Upper lobe of right lung (tissue), 1 donor: ENCODE measurements at places on chromosomes 4 and X. TPM values are rescaled to one million over a fixed set of nuclear protein-coding genes. Genes with fewer than 3 reads are reported as not detected.

DNA sequence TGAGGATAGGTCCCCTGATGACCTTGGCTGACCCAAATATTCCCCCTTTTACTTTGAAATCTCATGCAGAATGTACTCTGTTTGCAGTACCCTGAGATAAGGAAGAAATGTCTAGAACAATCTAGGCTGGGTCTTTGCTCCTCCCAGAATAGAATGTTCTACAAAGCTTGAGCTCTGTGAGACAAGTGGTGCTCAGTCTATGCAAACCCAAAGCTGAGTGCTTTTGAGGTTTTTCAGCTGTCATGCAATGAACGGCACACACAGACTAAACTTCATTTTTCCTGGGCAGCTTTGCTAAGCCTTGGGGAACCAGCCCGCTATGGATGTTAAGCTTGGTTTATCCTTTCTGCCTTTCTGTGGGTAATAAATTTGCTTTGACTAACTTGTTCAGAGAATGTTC is 513.6 kb downstream of the FAT4 start:
- no peak for DNase-seq

DNA sequence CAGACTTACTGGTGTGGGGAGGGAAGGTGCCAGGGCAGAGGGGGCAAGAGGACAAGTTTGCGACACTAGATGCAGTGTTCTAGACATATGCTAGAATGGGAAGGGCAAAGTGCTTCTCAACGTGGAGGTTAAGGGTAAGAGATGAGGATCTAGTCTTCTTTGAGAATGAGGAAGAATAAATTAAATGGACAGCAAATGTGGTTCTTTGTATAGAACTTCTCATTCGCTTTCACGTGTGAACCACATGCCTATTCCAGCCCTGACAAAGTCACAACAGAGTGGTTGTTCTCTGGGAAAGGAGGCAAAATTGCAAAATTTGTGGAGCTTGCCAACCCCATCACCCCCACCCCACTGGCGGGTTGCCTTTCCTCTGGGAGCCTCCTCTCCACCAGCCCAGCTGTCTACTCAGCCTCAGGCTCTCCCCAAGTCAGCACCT is 1.5 kb upstream of the ANXA5 start:
- no peak for DNase-seq

DNA sequence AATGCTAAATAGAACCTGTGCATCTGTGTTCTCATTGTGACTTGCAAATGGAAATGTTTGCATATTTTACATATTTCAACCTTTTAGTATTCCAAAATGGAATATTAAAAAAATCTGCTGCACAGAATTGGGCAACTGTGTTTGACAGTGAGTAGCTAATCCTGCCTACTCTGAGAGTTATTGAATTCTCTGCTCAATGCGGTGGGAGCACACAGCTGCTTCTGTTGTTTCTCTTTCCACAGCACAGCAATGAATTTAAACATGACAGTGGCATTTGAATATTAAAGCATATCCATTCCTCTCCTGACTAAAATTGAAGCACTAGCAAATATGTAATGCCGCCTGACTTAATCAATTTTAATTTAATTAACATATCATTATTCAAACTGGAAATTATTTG is 366.6 kb downstream of the GASK1B start:
- no peak for DNase-seq

DNA sequence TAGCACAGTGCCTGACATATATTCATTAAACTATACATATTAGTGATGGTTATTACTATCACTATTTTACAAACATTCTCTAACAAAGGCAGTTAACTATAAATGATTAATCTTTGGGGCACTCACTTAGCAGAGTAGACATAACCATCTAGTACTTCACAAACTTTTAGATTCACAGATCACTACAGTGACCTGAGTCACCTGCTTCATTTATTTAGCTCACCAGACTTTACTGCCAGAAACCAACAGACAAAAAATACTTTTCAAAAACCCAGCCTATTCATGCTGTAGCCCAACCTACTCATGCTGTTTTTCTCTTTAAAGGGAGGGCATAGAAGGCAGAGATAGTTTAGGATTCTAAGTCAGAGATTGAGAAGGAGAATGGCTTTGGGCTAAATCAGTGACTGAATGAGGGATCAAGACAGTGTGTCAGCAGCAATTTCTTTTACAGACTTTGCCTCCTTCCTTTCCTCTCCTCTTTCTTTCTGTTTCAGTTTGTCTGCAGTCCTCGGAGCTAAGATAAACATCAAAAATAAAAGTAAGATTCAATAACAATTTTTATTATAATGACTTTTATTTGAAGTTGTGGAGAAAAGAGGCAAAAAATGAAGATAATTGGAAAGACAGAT is 34.7 kb upstream of the PDE5A start:
- DNase-seq, result no peak

DNA sequence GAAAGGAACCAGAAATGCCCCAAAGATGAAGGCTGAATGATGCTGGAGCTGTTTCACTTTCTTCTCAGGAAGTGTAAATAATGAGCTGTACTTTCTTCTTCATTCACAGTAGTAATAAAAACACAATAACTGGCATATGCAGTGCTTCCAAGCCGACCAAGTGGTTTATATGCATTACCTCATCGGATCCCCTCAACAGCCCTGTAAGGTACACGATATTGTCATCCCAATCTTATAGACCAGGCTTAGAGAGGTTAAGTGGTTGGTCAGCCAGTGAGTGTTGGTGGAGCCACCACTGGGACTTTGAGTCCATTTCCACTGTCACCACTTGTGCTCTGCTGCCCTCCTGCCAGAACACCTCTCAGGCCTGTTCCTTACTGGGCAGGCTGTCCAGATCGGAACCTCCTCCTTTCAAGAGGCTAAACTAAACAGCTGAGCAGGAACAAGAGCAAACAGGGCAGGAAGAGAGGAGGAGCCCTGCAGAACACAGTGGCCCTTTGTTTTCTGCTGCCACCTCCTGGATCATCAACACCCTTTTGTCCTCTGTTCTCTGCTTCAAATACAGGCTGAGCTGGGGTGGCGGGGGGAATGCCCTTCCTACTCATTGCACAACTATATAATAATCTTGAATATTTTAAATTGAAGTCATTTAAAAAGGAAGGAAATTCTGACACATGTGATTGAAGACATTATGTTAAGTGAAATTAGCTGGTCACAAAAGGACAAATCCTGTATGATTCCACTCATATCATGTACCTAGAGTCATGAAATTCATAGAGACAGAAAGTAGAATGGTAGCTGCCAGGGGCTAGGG is 112.5 kb upstream of the ATP6AP2 start:
- DNase-seq, result peak; percentile 66

GRCh38 chr4:76210452-76210851 is 3.2 kb downstream of the SCARB2 start:
- DNase-seq, result no peak

The LRP2BP gene
- total RNA-seq, result 0.72 TPM

DNA sequence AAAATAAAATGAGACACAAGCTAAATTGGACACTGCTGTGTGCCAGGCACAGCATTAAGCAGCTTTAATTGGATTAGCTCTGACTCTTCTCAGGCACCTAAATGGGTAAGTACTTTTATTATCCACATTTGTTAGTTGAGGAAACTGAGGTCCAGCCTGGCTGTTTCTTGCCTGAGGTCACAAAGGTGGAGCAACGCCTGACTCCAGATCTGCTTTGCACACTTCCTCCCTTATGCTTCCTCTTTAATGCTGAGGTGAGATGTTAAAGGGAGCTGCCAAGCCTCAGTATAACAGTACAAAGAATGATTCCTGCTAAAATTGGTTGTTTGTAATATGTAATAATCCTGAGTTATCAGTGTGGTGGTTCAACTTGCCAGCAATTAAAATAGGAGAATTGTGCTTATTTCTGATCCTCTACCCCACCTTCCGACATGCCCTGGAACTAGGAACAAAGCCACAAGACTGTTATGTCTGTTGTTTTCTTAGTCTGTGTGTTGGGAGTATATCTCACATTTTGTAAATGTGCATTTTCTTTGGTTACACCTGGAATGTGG is 74.4 kb downstream of the AFF1 start:
- DNase-seq, result no peak

DNA sequence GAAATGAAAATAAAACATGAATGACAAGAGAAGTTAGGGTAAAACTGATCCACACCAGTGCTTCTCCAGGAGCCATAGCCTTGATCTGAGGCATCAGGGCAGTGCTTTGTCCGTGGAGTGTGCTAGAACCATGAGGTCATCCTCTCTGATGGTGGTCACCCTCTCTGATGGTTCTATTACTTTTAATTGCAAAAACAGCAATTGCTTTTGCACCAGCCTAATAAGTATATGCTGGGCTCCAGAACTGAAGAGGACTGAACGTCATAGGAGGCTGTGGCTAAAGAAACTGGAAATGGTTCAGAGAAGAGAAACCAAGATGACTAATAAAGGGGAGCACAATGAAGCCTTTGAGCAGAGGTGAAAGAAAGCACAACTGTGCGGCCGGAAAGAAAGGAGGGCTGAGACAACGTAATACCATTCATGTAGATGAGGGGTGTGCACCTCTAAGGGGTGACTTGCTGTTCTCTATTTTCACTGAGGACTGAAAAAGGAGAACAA is 17.0 kb upstream of the TMEM154 start:
- DNase-seq, result no peak

DNA sequence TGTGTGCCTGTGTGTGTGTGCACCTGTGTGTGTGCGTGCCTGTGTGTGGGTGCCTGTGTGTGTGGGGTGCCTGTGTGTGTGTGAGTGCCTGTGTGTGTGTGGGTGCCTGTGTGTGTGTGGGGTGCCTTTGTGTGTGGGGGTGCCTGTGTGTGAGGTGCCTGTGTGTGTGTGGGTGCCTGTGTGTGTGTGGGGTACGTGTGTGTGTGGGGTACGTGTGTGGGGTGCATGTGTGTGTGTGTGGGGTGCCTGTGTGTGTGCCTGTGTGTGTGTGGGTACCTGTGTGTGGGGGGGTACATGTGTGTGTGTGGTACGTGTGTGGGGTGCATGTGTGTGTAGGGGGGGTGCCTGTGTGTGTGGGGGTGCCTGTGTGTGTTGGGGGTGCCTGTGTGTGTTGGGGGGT is 73.4 kb upstream of the HGFAC start:
- no peak for DNase-seq

DNA sequence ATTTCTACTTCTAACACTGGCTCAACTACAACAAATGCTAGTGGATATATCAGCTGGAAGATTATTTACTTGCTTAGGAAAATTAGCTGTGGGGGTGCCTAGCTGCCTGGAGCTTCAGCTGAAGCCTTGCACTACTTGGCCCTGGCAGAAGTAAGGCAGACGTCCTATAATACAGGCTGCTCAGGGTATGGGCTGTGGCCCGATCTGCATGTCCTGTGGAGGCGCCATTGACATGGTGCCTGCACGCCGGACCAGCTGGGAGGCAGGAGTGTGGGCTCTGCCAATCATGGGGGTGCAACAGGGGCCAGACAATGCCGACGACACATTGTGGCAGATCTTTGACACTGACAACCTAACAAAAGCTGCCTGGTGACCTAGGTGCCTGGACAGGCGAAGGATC is 31.6 kb upstream of the UCP1 start:
- DNase-seq, result no peak

- no peak for DNase-seq
These were observed 40.9 kb upstream of the TBC1D19 start for GRCh38 chr4:26542991-26543390.

The SOD3 gene
- 198 TPM for total RNA-seq

DNA sequence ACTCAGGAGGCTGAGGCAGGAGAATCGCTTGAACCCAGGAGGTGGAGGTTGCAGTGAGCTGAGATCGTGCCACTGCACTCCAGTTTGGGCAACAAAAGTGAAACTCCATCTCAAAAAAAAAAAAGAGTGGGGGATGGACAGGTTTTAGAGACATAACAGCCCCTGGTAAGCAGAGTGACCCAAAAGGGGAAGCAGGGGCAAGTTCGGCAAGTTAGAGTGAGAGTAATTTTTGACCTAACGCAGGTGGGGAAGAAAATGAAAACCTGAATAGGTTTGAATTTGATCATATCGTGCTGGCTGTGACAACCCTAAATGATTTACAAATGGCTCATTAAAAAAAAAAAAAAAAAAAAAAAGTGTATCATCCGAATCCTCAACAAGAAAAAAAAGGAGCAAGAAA is 25.7 kb upstream of the TMEM131L start:
- no peak for DNase-seq

The TECRL gene
- total RNA-seq, result not detected

GRCh38 chrX:20739038-20739745 is 472.5 kb upstream of the RPS6KA3 start:
- no peak for DNase-seq

DNA sequence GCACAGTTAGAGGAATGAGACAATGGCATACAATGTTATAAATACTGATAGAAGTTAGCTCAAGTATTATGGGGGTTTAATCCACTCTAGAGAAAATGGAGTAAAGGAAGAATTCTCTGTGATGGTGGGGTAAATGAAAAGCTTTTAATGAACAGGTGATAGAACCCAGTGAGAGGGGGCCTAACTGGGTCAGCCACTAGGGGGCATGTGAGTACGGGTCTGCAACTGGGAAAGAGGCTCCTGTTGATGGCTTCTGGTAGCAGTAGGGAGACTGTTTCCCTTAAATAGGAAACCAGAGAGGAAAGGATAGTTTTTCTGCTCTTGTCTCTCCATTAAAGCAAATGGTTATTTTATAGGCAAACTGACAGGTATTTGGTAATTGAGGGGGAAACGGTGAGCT is 132.8 kb upstream of the GPR101 start:
- no peak for DNase-seq

The CT47B1 gene
- not detected for total RNA-seq

DNA sequence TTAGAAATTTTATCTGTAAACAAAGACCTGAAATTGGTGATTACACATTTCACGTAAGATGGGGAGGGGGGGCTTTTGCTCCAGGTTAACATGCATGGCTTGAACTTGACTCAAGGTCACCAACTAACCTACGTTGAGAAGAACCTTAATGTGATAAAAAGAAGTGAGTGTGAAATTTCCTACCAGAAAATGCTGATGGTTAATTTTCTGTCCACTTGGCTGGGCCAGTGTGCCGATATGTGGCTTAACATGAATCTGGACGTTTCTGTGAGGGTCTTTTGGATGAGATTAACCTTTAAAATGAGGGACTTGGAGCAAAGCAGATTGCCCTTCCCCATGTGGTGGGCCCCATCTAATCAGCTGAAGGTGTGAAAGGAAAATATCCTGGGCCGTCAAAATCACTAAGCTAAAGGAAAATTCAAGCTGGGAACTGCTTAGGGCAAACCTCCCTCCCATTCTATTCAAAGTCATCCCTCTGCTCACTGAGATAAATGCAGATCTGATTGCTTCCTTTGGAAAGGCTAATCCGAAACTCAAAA is 107.3 kb upstream of the ENPP6 start:
- DNase-seq, result no peak

DNA sequence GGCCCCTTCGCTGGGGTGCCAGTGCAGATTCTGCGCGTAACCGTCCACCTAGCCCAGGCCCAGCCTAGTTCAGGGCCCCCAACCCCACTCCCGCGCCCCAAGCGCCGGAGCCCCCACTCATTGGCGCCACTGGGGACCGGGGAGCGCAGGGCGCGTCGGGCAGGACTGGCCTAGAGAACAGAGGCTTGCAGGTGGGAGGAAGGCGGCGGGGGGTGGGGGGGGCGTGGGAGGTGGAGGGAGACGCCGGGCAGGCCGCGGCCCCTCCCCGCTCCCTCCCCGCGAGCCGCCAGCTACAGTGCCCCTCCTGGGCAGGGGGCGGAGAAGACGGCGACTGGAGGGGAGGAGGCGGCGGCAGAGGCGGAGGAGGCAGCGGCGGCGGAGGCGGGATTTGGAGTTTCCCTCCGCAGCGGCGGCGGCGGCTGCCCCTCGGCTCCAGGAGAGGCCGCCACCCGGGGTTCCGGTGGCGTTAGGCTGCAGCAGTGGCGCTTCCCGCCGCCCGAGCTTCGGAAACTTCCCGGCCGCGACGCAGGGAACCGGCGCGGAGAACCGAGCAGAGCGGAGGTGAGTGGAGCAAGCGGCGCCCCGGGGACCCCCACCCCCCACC is 4.8 kb upstream of the DUSP9 start:
- peak; percentile 31 for DNase-seq

The LUZP4 gene
- total RNA-seq, result not detected

The CLNK gene
- 0.35 TPM for total RNA-seq

The TEX11 gene
- total RNA-seq, result not detected

The SASH3 gene
- 41.2 TPM for total RNA-seq
